ENCODE measurements at places on chromosomes 1 and 21. TPM values are rescaled to one million over a fixed set of nuclear protein-coding genes. Genes with fewer than 3 reads are reported as not detected.

The GBP2 gene
- total RNA-seq, result 74.2 TPM

The GUK1 gene
- total RNA-seq, result 179 TPM

The UTS2 gene
- not detected for total RNA-seq

The DEPDC1 gene
- total RNA-seq, result 0.29 TPM

The TTC39A gene
- total RNA-seq, result 33.6 TPM

The TNFRSF8 gene
- 0.45 TPM for total RNA-seq

The FCRL1 gene
- 2.4 TPM for total RNA-seq

The TNNT2 gene
- total RNA-seq, result not detected

The AMY1B gene
- total RNA-seq, result 0.45 TPM

The FAM78B gene
- total RNA-seq, result not detected

Data from stomach (tissue), 19 donors.